Activated CD4-positive, alpha-beta T cell treated with anti-CD3 and anti-CD28 coated beads, Interleukin-2, amount 50 U/mL, for 1 hour (primary cell): ENCODE measurements at places on chromosomes 1 and 21.

GRCh38 chr1:173426057-173426456 lies 51.1 kb upstream of the PRDX6 start:
- DNase-seq = no peak

GRCh38 chr1:195958131-195958530 lies 650.1 kb downstream of the KCNT2 start:
- DNase-seq = no peak

DNA sequence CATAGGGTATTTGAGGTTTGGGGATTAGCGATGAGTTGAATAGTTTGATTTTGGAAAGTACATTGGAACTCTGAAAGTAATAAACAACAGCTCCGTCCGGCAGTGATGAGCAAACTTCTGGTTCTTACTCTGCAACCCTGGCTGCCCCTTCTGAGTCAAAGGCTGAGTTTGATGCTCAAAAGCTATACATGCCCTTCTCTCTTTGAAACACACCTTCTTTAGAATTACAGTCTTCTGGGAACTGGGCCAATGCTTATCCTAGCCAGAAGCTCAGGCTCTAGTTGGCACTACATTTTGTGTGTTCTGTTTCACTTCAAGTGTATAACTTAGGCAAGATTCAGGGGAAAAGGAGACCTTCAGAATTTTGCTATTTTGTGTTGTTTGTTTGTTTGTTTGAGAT lies 9.3 kb downstream of the AHCYL1 start:
- DNase-seq = no peak

DNA sequence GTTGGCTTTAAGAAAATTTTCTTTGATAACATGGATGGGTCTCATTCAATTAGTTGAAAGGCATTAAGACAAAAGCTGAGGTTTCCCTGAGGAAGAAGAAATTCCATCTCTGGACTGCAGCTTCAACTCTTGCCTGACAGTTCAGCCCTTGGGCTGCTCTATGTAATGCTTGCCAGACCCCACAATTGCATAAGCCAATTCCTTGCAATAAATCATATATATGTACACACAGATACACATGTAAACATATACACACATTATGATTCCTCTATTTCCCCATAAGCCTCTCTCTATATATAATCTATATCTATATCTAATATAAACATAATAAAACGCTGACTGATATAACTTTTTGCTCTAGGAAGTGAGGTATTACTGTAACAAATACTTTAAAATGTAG lies 301.5 kb upstream of the PRMT6 start:
- DNase-seq = no peak

DNA sequence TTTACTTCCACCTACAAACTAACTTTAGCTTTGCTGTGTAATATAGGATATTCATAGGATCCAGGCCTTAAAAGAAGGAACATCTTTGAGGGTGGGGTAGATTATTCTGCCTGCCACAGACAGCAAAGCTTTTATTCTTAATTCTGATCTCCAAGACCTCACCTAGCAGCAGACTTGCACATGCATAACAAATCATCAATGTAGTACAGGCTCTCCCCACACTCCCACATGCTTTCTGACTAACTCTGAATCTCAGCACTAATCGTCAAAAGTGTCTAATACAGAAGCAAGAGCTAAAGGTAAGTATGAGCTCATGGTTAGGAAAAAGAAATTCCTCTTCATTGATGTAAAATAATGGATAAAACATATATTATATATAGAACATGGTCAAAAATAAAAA lies 1468.5 kb upstream of the B3GALT2 start:
- DNase-seq = no peak
